ENCODE measurements at places on chromosomes 1 and 21.

- no peak for DNase-seq
Observed at GRCh38 chr1:238153939-238154338, 263.2 kb upstream of the ZP4 start.

- peak; percentile 71 for DNase-seq
Observed at GRCh38 chr21:37700641-37701202, 215.5 kb downstream of the KCNJ6 start.

- peak; percentile 78 for DNase-seq
Observed at GRCh38 chr1:25927521-25928265, 21.5 kb upstream of the STMN1 start.

DNA sequence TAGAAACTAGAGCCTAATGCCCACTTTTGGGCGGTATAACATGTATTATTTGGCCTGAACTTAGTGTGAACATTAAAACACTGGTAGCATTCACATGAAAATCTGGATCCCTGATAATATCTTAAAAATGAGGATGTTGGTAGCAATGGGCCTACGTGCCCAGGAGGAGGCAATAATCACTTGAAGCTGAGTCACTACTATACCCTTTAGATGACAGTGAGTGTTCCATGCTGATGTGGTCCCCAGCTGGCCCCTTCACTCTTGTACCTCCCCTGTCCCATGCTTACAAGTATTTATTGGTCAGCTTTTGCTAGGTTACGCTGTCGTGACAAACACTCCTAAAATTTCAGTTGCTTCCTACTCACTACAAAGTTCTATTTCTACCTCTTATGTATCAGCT lies 23.0 kb upstream of the POU2F1 start:
- no peak for DNase-seq

GRCh38 chr1:198166900-198167299 lies 10.1 kb downstream of the NEK7 start:
- no peak for DNase-seq

GRCh38 chr21:45932922-45933502 lies 48.6 kb upstream of the COL6A1 start:
- no peak for DNase-seq

DNA sequence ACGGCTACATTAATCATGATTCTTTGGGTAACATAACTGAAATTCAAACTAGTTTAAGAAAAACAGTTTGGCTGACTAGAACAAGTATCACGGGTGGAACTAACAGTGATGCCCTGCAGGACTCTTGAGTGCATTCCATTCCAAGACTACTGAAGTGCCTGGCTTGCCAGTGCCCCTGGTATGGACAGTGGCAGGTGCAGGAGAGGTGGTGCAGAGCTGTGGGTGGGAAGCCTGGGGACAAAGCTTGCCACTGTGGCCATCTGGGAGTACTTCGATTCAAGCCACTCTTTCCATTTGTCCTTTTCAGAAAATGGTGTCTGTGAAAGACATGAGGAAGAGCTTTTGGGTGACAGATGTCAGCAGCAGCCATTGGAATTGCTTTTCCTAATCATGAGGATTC lies 166.5 kb downstream of the RRAGC start:
- DNase-seq: peak; percentile 7

DNA sequence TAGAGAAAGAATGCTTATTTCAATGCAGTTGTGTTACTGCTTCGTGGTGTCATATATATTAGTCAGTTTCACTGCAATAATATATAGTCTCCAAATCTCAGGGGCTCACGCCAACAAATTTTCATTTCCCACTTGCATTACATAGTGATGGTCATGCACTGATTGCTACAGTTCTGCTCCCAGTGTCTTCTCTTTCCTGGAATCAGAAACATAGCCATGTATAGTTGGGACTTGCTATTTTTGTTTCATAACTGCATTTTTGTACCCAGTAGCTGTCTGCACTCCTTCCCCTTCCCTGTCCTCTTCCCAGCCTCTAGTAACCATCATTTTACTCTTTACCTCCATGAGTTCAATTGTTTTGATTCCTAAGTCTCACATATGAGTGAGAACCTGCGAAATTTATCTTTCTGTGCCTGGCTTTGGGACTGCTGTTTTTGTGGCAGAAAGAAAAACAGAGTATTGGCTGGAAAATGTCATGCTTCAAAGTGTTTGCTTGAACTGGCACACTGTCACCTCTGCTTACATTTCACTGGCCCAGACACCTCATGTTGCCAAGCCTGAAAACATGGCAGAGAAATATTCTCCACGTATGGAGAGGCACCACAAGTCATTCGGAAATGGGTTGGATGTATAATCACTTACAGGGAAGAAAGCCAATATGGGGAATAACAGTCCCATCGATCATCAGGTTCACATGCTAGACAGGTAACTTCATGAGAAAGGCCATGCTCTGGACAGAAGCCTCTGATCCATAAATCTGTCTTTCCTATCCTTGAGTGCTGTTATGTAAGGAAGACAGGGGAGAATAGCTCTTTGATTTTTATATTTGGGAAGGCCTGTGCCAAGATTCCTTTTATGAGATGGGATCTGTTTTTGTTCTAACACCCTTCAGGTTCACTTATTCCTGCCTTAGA lies 60.4 kb upstream of the BACH1 start:
- DNase-seq: no peak

DNA sequence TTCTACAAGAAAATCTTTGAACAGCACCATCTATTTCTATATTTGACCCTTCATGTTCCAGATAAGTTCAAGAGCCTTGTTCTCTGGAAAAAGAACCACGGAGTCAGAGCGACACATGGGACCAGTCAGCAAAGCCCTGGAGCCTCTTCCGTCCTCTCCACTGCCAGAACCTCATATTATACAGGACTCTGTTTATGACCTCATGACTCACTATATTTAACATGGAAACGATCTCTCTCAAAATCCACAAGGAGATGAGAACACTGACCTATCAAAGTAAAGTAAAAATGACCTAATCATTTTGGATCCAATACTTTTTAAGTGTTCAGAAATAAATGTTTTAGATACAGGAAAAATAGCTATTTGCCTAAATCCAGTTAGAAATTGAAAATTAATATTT lies 124.6 kb upstream of the KRTAP19-8 start:
- no peak for DNase-seq

DNA sequence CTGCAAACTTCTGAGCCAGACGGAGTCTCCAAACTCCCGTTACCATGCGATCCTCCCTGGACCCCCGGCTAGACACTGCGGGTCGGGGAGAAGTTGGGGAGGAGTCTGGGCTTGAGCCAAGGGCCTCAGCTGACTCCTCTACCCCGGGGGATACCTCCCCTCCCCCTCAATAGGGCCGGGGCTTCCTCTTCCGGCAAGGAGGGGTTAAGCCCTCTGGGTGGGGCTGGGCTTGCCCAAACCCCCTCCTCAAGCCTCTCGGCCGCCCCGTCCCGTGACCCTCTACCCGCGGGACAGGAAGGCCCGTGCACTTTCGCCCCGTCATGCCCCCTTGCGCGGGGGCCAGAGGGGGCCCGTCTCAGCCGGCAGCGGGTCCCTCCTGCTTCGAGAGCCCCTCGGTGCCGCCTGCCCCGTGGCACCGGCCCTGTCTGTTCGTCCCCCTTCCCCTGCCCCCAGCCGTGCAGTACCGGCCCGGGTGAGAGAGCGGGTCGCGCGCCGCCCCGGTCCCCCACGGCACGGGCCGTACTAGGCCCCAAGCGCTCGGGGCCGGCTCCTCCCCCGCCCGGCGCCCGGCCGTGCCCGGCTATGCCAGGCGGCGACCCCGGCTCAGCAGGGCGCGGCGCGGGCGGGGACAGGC lies 652 bp downstream of the ARL8A start:
- DNase-seq: no peak

- DNase-seq: no peak
Observed at GRCh38 chr1:55250399-55251075, 35.4 kb upstream of the USP24 start.

DNA sequence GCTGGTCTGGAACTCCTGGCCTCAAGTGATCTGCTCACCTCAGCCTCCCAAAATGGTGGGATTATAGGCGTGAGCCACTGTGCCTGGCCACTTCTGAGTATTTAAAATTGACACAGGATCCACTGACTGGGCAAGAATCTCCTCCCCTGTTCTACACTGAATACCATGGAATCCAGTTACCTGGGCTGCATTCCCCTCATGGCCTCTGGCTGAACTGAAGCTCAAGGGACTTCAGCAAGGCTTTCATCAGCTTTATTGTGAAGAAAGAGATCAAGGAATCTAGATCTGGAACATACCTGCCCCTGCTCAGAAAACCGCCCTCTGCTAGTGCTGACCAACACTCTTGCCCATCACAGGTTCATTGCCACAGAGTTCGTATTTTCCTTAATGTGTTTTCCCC lies 20.5 kb downstream of the NCF2 start:
- no peak for DNase-seq

GRCh38 chr1:224182057-224182865 lies 779 bp upstream of the DEGS1 start:
- no peak for DNase-seq

DNA sequence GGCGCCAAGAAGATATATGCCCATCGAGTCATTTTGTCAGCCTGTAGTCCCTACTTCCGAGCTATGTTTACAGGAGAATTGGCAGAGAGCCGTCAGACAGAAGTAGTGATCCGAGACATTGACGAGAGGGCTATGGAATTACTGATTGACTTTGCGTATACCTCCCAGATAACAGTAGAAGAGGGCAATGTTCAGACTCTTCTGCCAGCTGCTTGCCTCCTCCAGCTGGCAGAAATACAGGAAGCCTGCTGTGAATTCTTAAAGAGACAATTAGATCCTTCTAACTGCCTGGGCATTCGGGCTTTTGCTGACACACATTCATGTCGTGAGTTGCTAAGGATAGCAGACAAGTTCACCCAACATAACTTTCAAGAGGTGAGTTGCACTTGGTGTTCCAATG lies 19.1 kb downstream of the KLHL20 start:
- no peak for DNase-seq

DNA sequence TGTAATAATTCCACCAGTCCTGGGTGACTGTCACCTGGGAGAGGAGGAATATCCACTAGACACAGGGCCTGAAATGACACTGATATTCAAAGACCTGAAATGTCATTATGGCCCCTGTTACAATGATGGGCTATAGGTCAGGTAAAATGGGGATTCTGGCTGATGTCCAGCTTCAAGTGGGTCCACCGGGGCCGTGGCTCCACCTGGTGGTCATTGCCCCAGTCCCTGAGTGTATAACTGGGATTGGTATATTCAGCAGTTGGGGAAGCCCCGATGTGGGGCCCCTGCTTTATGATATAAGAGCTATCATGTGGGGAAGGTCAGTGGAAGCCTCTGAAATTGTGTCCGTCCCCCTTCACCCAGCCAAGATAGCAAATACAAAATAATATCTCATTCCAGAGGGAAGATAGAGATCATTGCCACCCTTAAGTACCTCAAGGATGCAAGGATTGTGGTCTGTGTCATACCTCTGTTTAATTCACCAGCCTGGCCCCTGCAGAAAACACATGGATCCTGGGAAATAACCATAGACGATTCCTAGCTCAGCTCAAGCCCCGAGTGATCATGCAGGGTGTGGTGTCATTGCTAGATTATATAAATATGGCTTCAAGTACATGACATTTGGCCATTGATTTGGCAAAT lies 19.4 kb downstream of the PLEKHO1 start:
- DNase-seq: peak; percentile 82

DNA sequence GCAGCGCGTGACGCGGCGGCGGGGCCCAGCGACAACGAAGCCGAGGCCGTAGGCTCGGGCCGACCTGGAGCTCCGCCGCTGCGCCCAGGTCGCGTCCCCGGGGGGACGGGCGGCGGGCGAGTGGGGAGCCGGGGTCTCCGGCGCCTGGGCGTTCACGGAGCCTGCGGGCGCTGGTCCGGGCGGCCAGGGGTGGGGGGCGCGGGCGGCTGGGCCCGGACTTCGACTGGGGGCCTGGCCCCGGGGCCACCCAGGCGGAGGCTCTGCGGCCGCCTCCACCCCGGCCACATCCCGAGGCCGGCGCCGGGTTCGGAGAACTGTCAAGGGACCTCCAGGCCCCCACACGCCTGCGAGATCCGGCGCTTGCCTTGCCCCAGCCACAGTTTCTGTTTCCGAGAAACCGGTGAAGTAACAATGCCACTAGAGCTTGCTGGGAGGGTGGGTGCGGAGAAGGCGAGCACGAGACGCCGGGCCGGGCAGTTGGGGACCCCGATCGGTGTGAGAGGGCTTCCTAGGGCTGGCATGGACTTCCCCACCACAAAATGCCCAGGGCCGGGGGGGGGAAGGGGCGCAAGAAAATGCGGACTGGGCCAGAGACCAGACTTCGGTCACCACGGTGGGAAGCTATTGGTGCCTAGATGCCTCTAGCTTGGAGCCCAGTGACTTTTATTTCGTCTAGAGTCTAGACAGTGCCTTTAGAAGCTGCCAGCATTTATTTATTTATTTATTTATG lies 501 bp downstream of the FBXO6 start:
- DNase-seq: peak; percentile 74

- DNase-seq: peak; percentile 80
Observed at GRCh38 chr1:153617663-153618062, 1.5 kb upstream of the S100A14 start.

DNA sequence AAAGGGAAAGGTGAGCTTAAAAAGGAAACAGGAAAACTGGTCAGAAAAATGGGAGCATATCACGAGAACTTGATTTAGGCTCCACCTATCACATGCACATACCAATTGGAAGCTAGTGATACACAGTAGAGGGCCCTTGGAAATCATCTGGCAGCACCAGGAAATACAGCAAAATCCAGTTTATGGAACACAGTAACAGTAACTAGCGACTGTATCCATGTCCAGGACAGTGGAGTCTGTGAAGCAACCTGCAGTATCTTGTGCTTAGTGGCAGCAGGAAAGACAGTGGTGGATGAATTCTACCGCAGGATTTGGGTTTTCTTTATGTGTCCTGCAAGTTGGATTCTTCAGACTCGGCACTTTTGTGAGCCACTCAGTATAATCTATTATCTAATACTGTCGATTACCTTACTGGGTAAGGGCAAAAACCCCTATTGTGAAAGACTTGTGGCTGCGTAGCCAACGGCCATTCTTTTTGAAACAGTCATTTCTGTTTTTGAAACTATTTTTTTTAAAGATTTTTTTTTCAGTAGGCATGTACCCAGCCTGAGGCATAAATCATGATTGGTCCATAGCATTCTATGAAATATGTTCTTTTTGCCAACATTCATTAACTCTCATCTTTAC lies 1.6 kb upstream of the KDM4A start:
- no peak for DNase-seq

DNA sequence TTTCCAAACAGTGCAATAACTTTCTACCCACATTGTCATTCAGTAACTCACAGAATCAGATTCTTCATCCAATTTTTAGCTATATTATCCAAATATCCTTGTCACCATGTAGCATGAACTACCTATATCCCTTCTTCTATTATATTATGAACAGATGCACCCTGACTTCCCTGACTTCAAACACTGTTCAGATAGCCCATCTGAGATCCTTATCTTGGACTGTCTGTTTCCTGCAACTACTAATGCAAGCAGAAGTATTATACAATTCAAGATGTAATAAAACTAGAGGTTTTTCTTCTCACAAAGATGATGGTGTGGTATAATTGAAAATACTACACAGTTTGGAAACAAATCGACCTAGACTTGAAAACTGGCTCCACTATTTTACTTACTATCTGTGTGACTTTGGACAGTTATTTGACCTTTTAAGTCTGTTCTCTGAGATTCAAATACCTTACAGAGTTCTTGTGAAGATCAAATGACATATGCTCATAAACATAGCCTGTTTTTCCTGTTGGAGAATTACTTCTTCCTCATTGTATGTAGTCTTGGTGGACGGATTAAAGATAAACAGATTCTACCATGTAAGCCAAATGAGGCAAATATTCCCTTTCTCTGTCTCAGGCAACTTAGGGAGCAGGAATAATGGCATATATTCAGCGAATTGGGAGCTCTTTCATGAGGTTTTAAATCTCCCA lies 407.9 kb upstream of the ZRANB2 start:
- no peak for DNase-seq

Data from islet precursor cell (in vitro differentiated cells).